Fibroblast of the aortic adventitia (primary cell): ENCODE measurements at places on chromosomes 12 and 14. TPM values are rescaled to one million over a fixed set of nuclear protein-coding genes. Genes with fewer than 3 reads are reported as not detected.
A peak's percentile ranks its signal among the peaks of the same experiment; 100 is the strongest.

DNA sequence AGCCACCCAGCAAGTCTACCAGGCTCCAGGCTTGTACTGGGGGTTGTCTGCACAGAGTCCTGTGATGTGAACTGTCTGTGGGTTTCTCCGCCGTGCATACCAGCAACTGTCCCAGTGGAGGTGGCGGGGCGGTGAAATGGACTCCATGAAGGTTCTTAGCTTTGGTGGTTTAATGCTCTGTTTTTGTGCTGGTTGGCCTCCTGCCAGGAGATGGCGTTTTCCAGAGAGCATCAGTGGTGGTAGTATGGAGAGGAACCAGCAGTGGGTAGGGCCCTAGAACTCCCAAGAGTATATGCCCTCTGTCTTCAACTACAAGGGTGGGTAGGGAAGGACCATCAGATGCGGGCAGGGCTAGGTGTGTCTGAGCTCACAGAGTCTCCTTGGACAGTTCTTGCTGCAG lies 303.8 kb downstream of the TMEM121 start:
- no peak for DNase-seq

- DNase-seq: peak; percentile 73
Measured at GRCh38 chr12:126874427-126875026, 1392.4 kb upstream of the TMEM132C start.

The FAIM2 gene
- 12.9 and 13.8 TPM in 2 replicates for total RNA-seq

GRCh38 chr12:66107451-66107915 lies 23.1 kb downstream of the LLPH start:
- DNase-seq: peak; percentile 98

The SDSL gene
- total RNA-seq: 1.9 and 5.9 TPM in 2 replicates

The LYZ gene
- total RNA-seq: not detected in 2 replicates

DNA sequence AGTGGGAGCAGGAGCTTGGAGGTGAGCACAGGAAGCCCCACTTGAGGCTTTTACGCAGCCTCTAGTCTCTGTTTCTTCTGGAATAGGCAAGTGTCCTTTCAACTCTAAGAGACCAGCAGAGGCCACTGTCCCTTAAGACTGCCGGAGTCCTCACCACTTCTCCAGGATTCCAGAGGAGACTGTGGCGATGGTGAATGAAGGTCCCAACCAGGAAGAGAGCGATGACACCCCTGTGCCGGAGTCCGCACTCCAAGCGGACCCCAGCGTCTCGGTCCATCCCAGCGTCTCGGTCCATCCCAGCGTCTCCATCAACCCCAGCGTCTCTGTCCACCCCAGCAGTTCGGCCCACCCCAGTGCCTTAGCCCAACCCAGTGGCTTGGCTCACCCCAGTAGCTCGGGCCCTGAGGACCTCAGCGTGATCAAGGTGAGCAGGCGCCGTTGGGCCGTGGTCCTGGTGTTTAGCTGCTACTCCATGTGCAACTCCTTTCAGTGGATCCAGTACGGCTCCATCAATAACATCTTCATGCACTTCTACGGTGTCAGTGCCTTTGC lies 442 bp downstream of the FLVCR2 start:
- no peak for DNase-seq

DNA sequence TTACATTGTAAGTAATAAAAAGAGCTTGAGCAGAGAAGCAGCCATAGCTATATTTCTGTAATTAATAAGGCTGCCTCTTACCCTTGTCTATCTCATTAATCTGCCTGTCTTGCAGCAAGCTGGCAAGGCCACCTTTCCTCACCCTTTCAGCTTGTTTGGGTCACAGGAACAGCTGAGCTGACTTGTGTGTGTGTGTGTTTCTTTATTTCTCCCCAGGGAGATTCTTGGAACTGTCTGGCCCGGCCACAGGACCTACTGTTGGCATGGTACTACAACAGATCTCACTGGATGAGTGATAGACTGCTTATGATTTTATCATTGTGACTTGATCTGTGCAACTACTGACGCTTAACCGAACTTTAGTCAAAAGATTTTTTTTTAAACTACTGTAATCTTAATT lies 213.7 kb downstream of the SLC2A13 start:
- no peak for DNase-seq

GRCh38 chr14:54088271-54088670 lies 131.6 kb upstream of the BMP4 start:
- no peak for DNase-seq

The C12orf50 gene
- total RNA-seq: not detected in 2 replicates

DNA sequence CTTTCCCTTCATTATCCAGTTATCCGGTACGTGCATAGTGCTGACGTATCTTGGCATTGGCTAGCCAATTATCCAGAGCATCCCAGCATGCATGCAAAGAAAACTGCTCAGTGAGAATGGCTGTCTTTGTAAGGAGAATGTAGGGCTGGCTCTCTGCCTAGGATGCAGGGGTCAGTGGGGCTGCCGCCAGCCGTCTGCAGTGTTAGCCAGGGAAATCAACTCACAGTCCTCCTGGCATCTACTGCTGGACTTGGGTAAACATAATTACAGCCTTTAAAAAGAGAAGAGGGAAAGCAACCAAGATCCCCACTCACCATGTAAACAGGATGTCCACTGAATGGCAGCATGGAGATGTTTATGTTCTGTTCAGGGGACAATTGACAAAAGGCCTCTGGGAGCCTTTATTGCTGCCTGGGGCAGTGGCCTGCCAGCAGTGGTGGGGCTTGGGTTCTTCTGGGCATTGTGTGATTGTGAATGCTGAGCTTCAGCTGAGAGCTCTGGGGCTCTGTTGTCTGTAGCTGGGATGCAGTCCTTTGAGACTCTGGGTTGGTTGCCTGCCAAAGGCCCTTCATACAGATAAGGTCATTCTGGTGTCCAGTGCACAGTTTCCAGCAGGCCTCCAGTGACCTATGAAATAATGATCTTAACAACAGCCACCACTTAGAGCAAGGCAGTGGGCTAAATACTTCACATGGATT lies 121.8 kb downstream of the TBC1D30 start:
- peak; percentile 53 for DNase-seq

GRCh38 chr12:87152841-87153528 lies 876.2 kb downstream of the C12orf50 start:
- no peak for DNase-seq

DNA sequence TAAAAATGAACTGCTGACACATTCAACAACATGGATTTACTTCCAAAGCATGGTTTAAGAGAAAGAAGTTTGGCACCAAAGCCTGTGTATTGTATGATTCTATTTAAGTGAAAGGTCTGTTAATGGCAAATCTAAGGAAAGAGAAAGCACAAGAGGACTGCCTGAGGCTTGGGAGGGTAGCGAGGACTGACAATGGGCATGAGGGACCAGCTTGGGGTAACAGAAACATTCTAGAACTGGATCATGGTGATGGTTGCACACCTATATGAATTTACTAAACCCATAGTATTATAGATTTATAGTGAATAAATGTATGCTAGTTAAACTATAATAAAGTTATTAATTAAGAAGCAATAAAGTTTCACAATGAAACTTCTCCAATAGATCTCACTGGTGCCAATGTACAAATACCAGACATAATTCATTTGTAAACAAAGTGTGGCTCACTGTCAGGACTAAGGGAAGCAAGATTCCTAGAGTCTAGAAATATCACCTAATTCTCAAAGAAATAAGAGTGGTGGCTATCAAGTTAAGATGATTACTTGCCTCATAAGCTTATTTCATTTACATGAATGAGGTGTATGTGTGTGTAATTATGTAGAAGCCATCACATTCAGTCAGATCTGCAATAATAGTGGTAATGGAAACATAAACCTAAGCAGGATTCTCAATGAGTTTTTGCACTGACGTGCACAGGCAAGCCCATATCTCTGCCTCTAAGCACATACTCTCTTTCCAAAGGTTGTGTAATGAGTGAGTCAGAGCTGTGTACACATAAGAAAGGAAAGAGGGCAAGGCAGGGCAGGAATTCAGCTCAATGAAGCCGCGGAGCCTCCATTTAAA lies 353.4 kb downstream of the KCNH5 start:
- DNase-seq: peak; percentile 87

DNA sequence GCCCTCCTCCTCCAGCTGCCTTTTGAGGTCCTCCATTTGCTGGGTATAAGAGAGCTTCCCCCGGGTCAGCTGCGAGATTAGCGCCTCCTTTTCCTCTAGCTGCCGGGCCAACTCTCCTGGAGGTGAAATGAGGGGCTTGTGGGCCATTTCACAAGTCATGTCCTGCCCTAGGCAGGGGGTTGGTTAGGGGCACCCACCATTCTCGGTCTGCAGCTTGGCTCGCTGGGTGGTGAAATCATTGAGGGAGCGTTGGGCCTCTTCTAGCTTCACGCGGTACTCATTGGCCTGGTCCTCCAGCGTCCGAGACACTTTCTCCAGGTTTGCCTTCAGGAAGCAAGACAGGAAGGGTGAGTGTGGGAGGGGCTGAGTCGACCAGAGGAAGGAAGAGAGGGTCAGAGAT lies 12.6 kb downstream of the CMTM5 start:
- no peak for DNase-seq

The ZFYVE1 gene
- total RNA-seq: 19.3 and 32.6 TPM in 2 replicates

The SPIC gene
- total RNA-seq: not detected in 2 replicates

- no peak for DNase-seq
Measured at GRCh38 chr14:22580625-22581024, 8.4 kb downstream of the DAD1 start.

The SLC10A1 gene
- total RNA-seq: not detected in 2 replicates

GRCh38 chr12:24631676-24632426 lies 317.1 kb downstream of the BCAT1 start:
- no peak for DNase-seq

DNA sequence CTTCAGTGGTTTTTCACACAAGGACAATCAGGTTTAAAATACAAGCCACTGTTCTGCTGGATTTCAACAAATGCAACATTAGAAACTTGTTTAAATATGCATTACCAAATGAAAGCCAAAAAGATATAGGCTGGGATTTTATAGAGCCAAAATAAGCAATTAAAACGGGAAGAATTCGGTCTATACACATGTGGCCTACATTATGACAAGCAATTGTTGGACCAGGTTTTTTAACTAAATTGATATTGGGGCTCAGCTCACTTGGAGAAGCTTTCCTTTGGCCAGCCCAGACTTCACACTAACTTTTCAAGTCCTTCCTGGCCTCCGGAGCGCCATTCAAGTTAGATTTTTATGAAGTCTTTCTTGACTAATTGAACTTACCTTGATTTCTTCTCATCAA lies 16.9 kb upstream of the PDE3A start:
- peak; percentile 8 for DNase-seq
